ENCODE measurements at places on chromosomes 12 and 14.

GRCh38 chr14:64826333-64826732 is 53.4 kb downstream of the SPTB start:
- DNase-seq: no peak

DNA sequence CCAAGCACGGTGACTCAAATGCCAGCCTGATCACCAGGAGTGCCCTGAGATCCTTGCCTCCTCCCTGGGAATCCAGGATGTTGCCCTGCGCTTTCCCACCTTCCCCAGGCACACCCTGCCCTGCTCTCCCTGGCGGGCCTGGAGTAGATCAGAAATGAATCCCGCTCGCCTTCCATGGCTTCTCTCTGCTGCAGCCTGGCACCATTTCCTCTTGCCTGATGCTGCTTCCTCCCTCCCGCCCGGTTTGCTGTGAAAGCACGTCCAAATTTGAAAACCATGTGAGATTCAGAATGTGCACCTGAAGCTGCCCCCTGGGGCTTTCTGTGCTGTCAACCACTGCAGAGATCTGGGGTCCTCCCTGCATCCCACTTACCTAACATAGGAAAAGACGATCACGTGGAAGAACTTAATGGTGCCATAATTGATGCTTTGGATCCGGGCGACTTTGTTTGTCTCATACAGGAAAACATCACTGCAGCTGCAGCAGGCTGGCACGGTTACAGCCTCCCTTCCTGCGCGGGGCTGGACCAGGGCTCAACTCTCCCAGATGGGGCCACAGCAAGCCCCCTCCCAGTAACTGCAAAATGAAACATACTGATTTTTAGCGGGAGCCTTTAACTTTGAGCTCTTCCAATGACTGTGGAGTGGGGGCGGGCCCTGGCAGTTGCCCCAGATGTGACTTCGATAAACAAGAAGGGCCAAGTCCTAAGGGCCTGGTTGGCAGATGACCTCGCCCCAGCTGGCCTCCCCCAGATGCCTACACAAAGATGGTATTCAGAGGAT is 24.9 kb upstream of the C12orf76 start:
- DNase-seq: no peak

DNA sequence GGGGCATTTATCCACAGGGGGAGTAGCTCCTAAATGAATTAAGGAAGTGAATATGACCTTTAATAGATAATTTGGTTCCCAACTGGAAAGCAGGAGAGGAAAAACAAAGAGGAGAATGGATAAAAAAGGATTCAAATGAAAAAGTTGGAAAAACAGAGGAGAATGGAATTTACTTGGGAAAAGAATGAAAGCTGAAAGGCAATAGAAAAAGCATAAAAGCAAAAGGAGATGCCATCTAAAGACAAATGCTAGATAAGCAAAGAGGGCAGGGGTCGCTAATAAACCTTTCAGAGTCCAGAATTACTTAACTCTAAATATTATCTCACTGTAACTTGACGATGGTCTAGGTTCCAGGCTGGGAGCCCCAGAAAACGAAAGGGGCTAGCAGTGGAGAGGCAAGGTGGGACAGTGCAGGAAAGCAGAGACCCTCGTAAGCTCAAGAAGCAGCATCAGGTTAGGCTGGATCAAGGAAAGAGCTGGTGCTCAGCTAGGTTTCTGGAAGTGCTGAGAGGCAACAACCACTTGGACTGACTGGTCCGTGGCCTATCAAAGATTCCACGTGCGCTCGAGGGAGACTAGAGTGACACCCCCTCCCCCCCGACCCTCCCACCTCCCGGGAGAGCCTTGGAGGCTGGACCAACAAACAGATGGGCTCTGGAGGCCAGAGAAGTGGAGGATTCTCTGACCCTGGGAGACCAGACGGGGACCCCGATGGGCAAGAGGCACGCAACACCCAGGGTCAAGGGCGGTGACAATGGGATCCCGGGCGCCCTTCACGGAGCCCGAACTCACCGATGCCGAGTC is 1.2 kb downstream of the SLC2A13 start:
- no peak for DNase-seq

DNA sequence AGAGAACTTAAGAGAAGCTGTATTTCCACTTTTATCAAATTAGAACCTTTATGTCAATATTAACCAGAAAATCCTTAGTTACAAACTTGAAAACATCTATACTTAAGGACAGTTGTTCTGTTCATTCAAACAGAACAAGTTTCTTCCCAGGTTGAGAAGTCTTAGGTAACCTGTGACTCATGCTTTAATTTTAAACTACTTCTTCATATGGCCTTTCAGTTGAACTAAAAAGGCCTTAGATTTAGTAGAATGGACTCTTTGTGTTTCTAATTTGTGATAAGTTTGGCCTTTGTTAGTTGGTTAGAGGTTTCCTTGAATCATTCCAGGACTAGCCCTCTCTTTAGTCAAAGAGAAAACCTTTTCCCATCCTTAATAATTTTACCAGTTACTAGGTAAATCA is 274.2 kb downstream of the FUT8 start:
- DNase-seq: no peak

- no peak for DNase-seq
These were observed 75.2 kb upstream of the RPH3A start for GRCh38 chr12:112716099-112717093.

- no peak for DNase-seq
These were observed 66.7 kb downstream of the GALNT16 start for GRCh38 chr14:69326611-69327010.

GRCh38 chr12:45732936-45733335 is 3.4 kb downstream of the ARID2 start:
- DNase-seq: no peak

- DNase-seq: no peak
These were observed 5.5 kb downstream of the IFI27L2 start for GRCh38 chr14:94123868-94124267.

DNA sequence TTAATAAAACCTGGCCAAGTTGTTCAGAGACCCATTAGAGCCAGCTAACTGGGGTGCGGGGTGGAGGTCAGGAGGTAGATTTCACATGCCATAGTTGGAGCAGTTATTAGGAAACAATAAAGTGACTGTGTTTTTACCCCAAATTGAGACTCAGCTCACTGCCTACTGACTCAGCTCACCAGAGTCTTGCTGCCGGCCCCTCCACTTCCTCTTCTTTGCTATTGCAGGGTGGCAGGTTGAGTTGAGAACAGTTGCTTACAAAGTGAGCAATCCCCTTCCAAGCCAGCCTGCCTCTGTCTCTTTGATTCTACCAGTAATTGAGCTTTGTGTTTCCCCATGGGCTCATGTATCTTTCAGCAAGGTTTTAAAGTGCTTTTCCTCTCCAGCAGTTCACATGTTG is 12.9 kb downstream of the ST8SIA1 start:
- peak; percentile 92 for DNase-seq

GRCh38 chr12:57025196-57025595 is 8.9 kb upstream of the TAC3 start:
- no peak for DNase-seq

GRCh38 chr14:56119201-56119981 is 1.2 kb downstream of the PELI2 start:
- DNase-seq: peak; percentile 39

DNA sequence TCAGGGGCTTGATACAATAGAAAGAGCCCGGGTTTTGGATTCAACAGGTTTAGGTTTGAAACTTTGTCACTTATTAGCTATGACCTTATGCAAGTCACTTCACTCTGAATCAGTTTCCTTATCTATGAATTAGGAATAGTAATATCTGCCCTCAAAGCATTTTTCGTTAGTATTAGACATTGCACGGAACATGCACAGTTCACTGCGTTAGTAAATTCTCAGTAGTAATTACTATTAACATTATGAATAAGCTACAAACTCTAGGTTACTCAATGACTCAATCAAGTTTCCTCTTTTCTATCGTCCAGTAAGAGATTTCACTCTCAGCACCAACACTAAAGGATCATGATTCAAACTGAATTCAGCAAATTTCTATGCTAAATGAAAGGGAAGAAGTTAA is 150.3 kb downstream of the CEP83 start:
- DNase-seq: no peak

- DNase-seq: no peak
These were observed 1.1 kb upstream of the NFATC4 start for GRCh38 chr14:24366721-24367513.

GRCh38 chr12:22533155-22533554 is 11.2 kb downstream of the C2CD5 start:
- no peak for DNase-seq

DNA sequence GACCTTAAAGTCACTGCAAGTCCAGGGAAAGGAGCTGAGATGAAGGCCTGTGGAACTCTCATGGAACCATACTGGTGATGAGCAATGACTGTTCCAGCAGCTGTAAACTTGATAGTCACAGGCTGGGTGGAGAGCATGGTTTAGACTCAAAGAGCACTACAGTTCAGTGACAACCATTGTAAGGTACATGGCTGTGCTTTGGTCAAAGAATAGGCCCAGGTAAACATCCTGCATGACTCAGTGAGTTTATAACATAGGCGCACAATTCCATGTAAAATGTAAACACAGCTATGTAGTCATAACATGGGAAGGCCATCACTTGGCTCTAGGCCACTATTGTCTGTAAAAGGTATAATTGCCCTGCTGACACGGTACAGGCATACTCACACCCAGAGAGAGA is 119.3 kb upstream of the FSCB start:
- no peak for DNase-seq

DNA sequence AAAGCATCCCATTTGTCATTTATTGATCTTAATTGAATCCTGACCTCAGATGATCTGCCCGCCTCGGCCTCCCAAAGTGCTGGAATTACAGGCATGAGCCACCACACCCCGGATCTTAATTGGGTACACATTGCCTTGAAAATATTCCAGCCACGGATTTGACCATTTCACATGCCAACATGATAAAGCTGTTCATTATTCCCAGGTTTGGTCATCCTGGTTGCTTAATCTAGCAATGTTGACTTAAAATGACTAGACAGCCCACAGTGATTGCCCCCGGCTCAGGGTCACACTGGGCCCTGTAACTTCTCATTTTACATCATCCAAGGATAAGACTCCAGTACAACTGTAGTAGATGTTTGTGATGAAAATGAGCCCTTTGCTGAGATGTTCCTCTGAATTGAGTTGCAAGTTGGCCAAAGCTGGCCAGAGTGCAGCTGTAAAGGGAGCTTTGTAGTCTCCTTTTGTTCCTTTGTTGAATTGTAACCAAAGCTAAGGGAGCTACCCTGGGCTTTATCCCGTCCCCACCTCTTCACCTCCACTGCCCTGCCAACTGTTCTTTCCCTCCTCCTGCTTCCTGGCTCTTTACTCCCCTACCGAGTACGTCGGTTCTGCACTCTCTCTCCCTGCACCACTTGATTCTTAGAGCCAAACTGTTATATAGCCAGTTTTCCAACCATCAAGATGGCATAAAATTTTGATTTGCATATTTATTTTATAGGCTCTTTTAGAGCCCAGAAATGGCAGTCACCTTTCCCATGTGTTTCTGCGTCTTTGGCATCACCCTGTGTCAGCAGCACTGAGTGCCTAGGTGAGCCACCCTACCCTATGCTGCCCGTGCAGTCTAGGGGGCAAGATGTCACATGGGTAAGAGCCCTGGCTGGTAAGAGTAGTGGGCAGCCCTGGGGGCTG is 141.3 kb upstream of the HIF1A start:
- DNase-seq: no peak

GRCh38 chr12:57839996-57840395 is 6.5 kb downstream of the CTDSP2 start:
- no peak for DNase-seq

- no peak for DNase-seq
These were observed 168.2 kb upstream of the SSTR1 start for GRCh38 chr14:38039496-38039895.

DNA sequence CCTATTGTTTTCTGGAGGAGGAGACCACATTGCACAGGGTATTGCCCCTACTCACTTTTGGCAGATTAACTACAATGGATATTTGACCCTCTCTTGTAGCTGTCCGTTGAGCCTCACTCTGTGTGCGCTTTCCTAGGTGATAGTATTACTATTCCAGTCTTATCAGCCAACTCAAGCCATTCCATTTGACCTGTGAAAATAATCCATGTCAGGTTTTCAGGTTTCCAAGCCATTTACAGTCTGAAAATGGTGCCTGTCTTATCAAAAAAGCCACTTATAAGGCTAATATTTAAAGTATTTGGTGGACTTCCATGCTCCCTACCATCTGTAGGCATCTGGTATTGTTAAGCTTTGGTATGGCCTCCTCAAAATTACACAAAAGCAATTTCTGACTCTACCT is 29.6 kb upstream of the KLRD1 start:
- DNase-seq: no peak

- DNase-seq: no peak
These were observed 72.0 kb upstream of the DBX2 start for GRCh38 chr12:45122768-45123380.

DNA sequence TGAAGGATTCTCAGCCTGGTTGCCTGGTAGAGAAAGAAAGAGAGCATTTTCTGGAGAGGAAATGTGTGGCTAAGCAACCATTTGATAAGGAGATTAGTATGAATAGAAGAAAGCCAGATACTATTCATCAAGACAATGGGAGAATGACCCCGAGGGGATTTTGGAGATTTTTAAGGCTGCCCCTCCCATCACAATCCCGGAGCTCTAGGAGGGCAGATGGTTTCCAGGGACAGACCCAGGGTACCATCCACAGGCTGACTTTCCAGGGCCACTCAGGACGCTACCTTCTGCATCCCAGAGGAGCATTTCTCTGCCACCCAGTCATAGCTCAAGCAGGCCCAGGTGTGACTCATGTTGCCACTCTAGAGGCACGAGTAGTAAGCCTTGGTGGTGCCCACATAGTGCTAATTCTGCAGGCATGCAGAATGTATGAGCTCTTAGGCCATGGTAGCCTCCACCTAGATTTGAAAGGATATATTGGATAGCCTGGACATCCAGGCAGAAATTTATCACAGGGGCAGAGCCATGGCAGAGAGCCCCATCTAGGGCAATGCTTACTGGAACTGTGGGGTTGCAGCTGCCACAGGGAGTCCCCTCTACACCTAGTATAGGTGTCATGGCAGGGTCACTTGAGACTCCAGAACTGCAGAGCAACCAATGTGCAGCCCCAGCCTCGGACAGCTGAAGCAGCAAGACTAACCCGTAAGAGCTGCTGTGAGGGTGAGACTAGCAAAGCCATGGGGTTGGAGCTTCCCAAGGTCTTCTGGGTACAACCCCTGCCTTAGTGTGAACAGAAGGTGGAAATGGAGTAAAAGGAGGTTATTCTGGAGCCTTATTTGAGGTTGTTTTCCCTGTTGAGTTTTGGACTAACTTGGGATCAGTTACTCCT is 366.0 kb downstream of the ZFP36L1 start:
- DNase-seq: no peak

GRCh38 chr12:5716201-5716600 is 228.9 kb downstream of the ANO2 start:
- no peak for DNase-seq
